ENCODE measurements at places on chromosomes 3 and 15. TPM values are rescaled to one million over a fixed set of nuclear protein-coding genes. Genes with fewer than 3 reads are reported as not detected.

DNA sequence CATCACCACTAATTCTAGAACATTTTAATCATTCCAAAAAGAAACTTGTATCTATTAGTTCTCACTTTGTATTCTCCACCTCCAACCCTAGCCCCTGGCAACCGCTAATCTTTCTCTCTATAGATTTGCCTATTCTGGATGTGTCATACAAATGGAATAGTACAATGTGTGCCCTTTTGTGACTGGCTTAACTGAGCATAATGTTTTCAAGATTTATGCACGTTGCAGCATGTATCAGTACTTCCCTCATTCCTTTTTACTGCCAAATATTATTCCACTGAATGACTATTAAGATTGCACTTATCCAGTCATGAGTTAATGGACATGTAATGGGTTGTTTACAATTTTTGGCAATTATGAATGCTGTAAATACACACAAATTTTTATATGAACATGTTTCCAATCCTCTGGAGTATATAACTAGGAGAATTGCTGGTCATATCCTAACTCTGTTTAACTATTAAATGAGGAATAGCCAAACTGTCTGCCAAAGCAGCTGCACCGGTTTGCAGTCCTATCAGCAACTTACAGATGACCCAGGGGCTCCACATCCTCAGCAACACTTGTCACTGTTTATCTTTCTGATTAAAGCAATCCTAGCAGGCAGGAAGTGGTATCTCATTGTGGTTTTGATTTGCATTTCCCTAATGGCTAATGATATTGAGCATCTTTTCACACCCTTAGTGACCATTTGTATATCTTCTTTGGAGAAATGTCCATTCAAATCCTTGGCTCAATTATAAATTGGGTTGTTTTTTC lies 42.9 kb downstream of the DCUN1D1 start:
- DNase-seq: no peak

GRCh38 chr3:81958972-81959640 lies 197.7 kb upstream of the GBE1 start:
- no peak for DNase-seq

The CYP8B1 gene
- not detected for polyA plus RNA-seq

The ABHD14A gene
- polyA plus RNA-seq: 12.3 TPM
